A549 treated with CORT108297 at 1 μM for 4 hours (cell line): ENCODE measurements at places on chromosomes 1 and 21. TPM values are rescaled to one million over a fixed set of nuclear protein-coding genes. Genes with fewer than 3 reads are reported as not detected.

CELSR2 gene
- 3.8 to 5.8 TPM (median 5.6 TPM) in 5 replicates for total RNA-seq

DEPDC1 gene
- 12.8 to 17.9 TPM (median 16.1 TPM) in 5 replicates for total RNA-seq

ECM1 gene
- 1.8 to 2.3 TPM (median 2.2 TPM) in 5 replicates for total RNA-seq

RPE65 gene
- total RNA-seq = not detected in 5 replicates

RER1 gene
- 96.2 to 125 TPM (median 119 TPM) in 5 replicates for total RNA-seq

ACTRT2 gene
- not detected in 5 replicates for total RNA-seq

CCDC27 gene
- total RNA-seq = not detected in 5 replicates

SLFNL1 gene
- 0.02 to 0.09 TPM (median 0.05 TPM) in 4 of 5 replicates, not detected in the other for total RNA-seq

IQCC gene
- 1.4 to 2.4 TPM (median 1.9 TPM) in 5 replicates for total RNA-seq

KDF1 gene
- total RNA-seq = 0.07 to 0.08 TPM in 2 of 5 replicates, not detected in the others

TINAGL1 gene
- total RNA-seq = 0.45 to 0.92 TPM (median 0.72 TPM) in 5 replicates

PGBD5 gene
- total RNA-seq = 0.65 to 0.85 TPM (median 0.70 TPM) in 5 replicates

SHE gene
- 0.05 to 0.19 TPM (median 0.06 TPM) in 5 replicates for total RNA-seq

PTGFR gene
- not detected in 5 replicates for total RNA-seq

OPTC gene
- not detected in 5 replicates for total RNA-seq

ADAMTS1 gene
- 0.07 to 0.19 TPM (median 0.17 TPM) in 5 replicates for total RNA-seq

SERPINC1 gene
- total RNA-seq = 0.06 to 0.23 TPM (median 0.09 TPM) in 4 of 5 replicates, not detected in the other

ADAM15 gene
- total RNA-seq = 52.7 to 90.3 TPM (median 81.7 TPM) in 5 replicates

IL24 gene
- total RNA-seq = 0.27 to 0.57 TPM (median 0.33 TPM) in 5 replicates

OLIG1 gene
- not detected in 5 replicates for total RNA-seq

HMGCS2 gene
- not detected in 5 replicates for total RNA-seq

MYOM3 gene
- 5.9 to 7.2 TPM (median 6.5 TPM) in 5 replicates for total RNA-seq

VANGL2 gene
- 0.69 to 1.0 TPM (median 0.93 TPM) in 5 replicates for total RNA-seq
